ENCODE measurements at places on chromosomes 4 and X. TPM values are rescaled to one million over a fixed set of nuclear protein-coding genes. Genes with fewer than 3 reads are reported as not detected.

F8A2 gene
- not detected for total RNA-seq

LARP7 gene
- total RNA-seq = 50.6 TPM

LDB2 gene
- 0.82 TPM for total RNA-seq

ADH7 gene
- not detected for total RNA-seq

BMP3 gene
- 4.9 TPM for total RNA-seq

CITED1 gene
- 2.0 TPM for total RNA-seq

ABCG2 gene
- total RNA-seq = 2.3 TPM

TSPAN6 gene
- total RNA-seq = 167 TPM

TCEANC gene
- total RNA-seq = 3.0 TPM

H2BW2 gene
- not detected for total RNA-seq

NHS gene
- total RNA-seq = 102 TPM

RAB33A gene
- total RNA-seq = 0.87 TPM

RHOH gene
- total RNA-seq = 5.5 TPM

CD38 gene
- total RNA-seq = not detected

ART3 gene
- 5.0 TPM for total RNA-seq

CLNK gene
- total RNA-seq = not detected

NKX6-1 gene
- 89.6 TPM for total RNA-seq

RHOXF1 gene
- total RNA-seq = 1.4 TPM

ETDA gene
- not detected for total RNA-seq

MID2 gene
- total RNA-seq = 6.2 TPM

GAB1 gene
- total RNA-seq = 33.5 TPM

NXF2 gene
- total RNA-seq = not detected

CENPE gene
- 17.0 TPM for total RNA-seq

HHIP gene
- total RNA-seq = 0.22 TPM

SOX3 gene
- 21.7 TPM for total RNA-seq

LRCH2 gene
- total RNA-seq = 16.9 TPM

MAGEA2B gene
- total RNA-seq = not detected

ENPEP gene
- total RNA-seq = 1.4 TPM

NIPAL1 gene
- total RNA-seq = 21.1 TPM

EREG gene
- total RNA-seq = not detected

TMEM150C gene
- 8.6 TPM for total RNA-seq

ATP2B3 gene
- total RNA-seq = 0.11 TPM

ZDHHC15 gene
- total RNA-seq = 2.3 TPM

TMEM154 gene
- total RNA-seq = 0.46 TPM

AWAT2 gene
- total RNA-seq = not detected

ASMT gene
- 0.36 TPM for total RNA-seq

Measured in progenitor cell of endocrine pancreas (in vitro differentiated cells).